NCI-H82 (cell line): ENCODE measurements at places on chromosomes 2 and 18.

GRCh38 chr18:8952769-8953760, 149.4 kb upstream of the NDUFV2 start:
- no peak for DNase-seq

- no peak for DNase-seq
Observed at GRCh38 chr2:97868986-97869721, 126.6 kb downstream of the TMEM131 start.

DNA sequence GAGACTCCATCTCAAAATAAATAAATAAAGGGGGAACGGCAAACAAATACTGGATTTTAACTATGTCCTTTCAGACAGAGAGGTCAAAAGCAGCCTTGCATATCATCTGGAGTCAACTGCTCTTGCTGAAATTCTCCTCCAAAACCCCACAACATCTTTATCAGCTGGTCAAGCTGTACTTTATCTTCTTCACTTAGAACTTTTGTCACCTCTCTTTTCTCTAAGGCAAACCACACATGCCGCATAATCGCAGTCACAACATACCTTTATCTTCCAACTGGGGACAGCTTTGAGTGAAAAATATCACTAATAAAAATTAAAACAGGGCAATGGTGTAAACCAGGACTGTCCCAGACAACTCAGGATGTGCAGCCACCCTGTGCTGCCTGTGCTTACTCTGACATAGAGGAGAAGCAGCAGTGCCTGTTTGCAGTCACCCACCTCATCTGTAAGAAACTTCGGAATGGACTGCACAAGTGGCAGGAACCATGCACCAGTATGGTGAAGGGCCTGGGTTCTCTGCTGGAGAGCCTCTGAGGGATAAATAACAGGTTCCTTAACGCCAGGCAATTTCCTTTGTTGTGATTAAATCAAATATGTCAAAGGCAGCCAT, 6.2 kb downstream of the MPPE1 start:
- no peak for DNase-seq

DNA sequence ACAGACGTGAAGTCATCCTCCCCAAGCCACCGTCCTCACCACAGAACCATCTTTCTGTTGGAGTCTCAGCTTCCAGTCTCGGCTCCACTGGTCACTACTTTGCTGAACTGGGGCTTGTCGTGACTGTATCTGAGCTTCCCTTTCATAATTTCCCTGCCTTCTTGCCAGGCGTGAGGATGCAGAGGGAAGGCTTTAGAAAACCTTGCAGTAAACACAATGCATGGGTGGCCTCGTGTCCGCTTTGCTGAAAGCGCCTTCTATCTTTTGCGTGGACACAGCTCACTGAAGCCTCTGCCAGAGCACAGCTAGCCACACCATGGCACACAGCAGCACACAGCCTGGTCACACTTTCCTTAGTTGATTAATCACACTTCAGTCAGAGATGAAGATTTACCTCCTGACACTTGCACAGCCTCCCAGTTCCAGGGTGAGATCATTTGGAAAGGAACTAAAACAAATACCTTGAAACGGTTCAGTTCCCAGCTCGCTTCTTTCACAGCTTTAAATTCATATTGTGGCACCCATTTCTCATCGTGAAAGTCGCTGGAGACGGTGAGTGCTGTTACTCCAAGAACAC, 2.8 kb upstream of the GPR45 start:
- no peak for DNase-seq

- DNase-seq = peak; percentile 55
Observed at GRCh38 chr2:68253219-68254068, 1.1 kb upstream of the PPP3R1 start.

- DNase-seq = no peak
Observed at GRCh38 chr2:23311186-23311585, 73.8 kb upstream of the KLHL29 start.

DNA sequence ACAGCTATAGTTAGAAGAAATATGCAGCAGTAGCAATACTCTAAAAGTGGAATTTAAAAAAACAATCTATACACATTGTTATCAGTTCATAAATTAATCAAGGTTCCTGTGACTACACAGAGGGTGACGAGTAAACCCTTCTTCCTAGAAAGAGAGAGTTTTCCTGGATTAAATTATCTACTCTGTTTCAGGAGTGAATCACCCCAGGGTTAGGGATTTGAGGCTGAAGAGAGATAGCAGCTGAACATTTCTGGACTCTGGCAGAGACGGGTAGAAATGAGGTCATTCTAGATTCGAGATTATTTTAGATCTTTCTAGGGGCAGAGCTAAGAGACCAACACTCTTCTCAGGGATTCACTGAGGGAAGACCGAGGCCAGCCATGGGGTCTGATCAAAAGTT, 38.8 kb upstream of the PMAIP1 start:
- DNase-seq = no peak

GRCh38 chr2:37614061-37614738, 57.2 kb downstream of the CDC42EP3 start:
- DNase-seq = no peak
